Tibial nerve (tissue), 4 donors: ENCODE measurements at places on chromosomes 7 and 10. TPM values are rescaled to one million over a fixed set of nuclear protein-coding genes. Genes with fewer than 3 reads are reported as not detected.

GRCh38 chr7:148763622-148764021 lies 64.9 kb downstream of the CUL1 start:
- no peak for DNase-seq

DNA sequence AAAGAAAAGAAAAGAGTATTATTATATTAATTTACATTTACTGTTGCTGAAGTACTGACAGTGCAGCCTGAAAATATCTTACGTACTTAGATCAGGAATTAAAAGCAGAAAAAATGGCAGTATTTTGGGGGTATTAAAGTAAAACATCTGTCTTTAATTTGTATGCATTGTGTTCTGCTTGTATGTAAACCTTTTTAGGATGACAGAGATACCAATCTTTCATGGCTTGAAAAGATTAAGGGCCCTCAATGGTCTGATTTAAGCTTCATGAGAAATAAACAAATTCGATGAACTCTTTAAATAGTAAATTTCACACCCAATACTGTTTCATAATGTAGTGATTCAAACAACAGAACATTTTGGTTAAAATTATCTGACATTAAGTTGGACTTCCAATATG lies 116.3 kb downstream of the MLLT10 start:
- DNase-seq = no peak

DNA sequence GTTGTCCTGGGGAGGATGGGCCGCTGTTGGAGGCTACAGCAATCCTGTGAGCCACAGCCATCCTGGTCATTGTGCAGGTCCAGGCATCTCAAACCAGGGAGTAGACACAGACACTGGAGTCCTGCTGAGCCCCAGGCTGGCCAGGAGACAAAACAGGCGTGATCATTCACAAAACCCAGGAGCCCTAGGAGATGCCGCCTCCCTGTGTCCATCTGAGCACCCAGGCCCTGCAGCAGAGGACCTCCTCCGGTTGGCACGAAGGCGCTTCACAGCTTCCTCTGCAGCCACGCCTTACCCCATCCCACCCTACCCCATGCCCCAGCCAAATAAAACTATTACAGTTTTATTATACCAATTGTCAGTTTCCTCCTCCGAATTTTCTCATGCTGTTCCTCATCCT lies 183.6 kb downstream of the PLXNA4 start:
- no peak for DNase-seq

GRCh38 chr7:142615508-142615907 lies 133.8 kb upstream of the PRSS1 start:
- DNase-seq = no peak

- DNase-seq = peak; percentile 93
Measured at GRCh38 chr7:100271716-100272537, 35.6 kb upstream of the SPDYE3 start.

GRCh38 chr7:32336726-32337125 lies 153.5 kb downstream of the LSM5 start:
- no peak for DNase-seq

GRCh38 chr7:8277394-8277982 lies 15.5 kb upstream of the ICA1 start:
- no peak for DNase-seq

DNA sequence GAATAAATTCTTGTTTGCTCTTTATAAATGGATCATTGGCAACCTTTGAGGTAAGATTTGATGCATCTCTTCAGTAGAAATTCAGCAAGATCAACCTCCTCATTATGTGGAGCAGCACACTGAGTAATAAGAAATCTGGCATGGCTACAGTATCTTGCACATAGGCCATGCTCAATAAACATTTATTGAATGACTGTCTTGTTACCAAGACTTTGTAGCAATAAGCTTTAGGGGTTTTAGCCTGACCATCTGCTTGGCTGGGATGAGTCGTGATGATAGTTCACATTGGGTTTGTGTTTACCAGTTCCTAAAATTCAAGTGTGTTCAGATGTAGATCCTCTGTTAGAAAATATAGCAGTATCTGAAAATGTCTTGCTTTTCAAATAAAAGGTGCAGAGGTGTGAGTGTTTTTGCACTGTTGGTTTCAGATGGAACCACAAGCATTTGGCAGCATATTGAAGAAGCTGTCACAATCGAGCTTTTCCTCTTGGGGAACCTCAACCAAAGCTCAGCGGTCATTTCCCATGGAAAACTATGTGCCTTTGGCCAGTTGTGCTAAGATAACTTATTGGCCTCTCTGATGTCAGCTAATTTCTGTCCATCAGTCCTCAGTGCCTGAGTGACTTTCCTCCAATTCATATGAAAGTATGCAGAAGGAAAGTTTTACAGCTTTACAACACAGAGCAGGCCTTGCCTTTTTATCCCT lies 442.6 kb downstream of the GFRA1 start:
- DNase-seq = no peak

- no peak for DNase-seq
Measured at GRCh38 chr10:89887830-89888229, 186.4 kb downstream of the KIF20B start.

Gene MYL10
- total RNA-seq = not detected

Gene STEAP1B
- 4.2 TPM for total RNA-seq

Gene TRIL
- total RNA-seq = 2.8 TPM

Gene BTBD16
- 0.42 TPM for total RNA-seq

Gene GRM3
- total RNA-seq = not detected

Gene PIP
- total RNA-seq = not detected

Gene ASZ1
- total RNA-seq = not detected
